Activated CD4-positive, alpha-beta T cell treated with anti-CD3 and anti-CD28 coated beads, Interleukin-2, amount 50 U/mL, for 4 hours (primary cell): ENCODE measurements at places on chromosomes 3 and 15.

GRCh38 chr15:71295603-71296314 is 180.5 kb downstream of the THSD4 start:
- DNase-seq, result no peak

- DNase-seq, result no peak
Measured at GRCh38 chr3:115961380-115961779, 338.1 kb downstream of the GAP43 start.

GRCh38 chr15:75049392-75049791 is 26.0 kb downstream of the PPCDC start:
- DNase-seq, result no peak

DNA sequence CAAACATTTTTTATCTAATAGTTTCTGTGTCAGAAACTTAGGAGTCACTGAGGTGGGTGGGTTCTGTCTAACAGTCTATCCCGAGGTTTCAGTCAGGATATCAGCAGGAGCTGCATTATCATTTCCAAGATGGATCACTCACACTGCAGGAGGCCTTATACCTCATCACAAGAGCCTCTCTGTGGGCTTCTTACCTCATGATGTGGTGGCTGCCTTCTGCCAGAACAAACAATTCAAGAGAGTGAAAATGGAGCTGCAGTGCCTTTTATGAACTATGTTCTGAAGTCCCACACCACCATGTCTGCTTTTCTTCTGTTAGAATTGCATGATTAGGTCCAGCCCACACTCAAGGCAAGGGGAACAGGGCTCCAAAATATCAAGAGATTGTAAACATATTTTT is 27.9 kb downstream of the RFX7 start:
- no peak for DNase-seq

GRCh38 chr3:117130222-117130621 is 420.6 kb downstream of the TUSC7 start:
- no peak for DNase-seq

DNA sequence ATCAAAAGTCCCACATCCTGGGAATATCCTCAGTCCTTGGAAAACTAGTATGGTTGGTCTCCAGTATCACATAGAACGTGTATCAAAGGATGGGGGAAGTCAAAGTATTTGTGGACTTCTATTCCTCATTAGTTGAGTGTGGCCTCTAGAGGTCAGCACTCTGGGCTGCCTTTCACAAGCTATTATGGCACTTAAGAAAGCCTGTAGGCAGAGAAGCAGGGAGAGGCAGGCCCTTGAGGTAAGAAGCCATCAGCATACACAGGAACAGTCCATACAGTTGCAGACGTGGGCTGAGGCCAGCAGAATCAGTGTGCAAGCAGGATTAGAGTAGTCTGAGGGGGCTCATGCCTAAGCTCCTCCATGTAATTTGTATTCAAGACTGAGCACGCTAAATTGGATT is 341.7 kb downstream of the CLSTN2 start:
- no peak for DNase-seq

- no peak for DNase-seq
Measured at GRCh38 chr15:41546851-41547786, 3.1 kb upstream of the RPAP1 start.

- DNase-seq, result peak; percentile 32
Measured at GRCh38 chr3:71584394-71585011, 975 bp upstream of the FOXP1 start.

GRCh38 chr15:55574096-55574495 is 14.0 kb downstream of the PYGO1 start:
- DNase-seq, result no peak

- no peak for DNase-seq
Measured at GRCh38 chr15:45417303-45417950, 39.1 kb upstream of the GATM start.

GRCh38 chr15:95561463-95561862 is 769.0 kb upstream of the NR2F2 start:
- DNase-seq, result no peak

DNA sequence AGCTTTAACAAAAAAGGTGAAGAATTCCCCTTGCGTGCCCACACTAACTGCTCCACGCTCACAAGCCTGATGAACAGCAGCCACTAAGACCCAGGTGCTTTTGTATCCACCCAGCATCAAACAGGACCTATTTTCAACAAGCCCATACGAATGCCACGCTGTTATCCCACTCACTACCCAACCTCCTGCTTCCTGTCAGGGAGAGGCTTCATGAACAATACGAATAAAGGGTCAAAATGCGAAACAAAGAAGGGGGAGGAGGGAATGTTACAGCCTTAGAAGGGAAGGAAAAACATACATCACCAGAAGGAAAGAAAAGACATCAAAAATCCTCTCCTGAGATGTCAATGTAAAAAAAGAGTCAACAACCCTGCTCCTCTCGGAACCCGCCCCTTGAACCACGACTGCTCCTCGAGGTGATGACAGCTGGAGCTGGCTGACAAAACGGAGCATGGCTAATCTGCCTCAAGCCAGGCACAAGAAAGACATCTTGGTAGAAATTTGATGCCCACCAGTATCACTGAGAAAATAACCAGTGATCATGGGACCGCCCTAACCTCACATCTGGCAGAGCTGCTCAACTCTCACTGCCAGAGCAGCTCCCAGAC is 9.7 kb downstream of the ERC2 start:
- DNase-seq, result no peak

DNA sequence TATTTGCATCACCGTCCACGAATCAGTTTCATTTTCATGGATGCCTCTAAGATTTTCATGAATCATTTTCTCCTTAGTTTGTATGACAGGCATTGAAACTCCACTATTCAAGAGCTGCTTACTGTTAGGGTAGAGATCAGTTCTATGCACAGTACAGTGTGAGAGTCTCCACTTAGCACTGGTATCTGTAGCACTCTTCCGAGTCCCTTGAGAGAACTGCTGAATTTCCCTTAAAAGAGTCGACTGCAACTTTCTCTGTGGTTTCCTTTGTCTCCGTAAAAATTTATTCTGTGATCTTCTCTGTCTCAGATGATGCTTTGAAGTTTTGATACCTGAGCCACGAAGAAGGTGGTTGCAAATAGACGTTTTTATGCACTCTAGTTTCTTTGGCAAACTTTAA is 14.8 kb downstream of the GTPBP8 start:
- no peak for DNase-seq

DNA sequence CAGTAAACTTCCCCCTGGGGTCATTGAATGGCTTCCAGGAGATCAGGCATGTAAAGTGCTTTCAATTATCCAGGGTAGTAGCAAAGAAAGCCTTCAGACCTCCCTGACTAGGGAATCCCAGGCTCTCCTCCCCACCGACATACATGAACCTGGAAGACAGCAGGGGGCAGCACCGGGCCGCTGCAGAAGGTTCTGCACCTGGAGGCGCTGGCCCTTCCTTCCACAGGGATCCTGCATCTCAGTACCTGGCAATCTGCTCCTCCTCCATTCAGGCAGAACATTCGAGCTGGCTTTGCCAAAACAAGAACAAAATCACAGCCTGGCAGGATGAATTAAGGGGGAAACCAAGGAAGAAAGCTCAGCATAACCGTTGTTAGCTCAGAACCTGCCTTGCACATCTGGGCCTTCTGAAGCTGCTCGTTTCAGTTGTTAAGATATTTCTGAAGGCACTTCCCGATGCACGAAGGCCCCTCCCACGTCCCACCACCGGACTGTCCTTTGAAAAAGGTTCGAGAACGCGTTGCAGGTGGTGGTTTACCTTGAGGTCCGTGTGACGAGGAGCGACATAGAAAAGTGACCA is 237.7 kb downstream of the SLCO3A1 start:
- no peak for DNase-seq

DNA sequence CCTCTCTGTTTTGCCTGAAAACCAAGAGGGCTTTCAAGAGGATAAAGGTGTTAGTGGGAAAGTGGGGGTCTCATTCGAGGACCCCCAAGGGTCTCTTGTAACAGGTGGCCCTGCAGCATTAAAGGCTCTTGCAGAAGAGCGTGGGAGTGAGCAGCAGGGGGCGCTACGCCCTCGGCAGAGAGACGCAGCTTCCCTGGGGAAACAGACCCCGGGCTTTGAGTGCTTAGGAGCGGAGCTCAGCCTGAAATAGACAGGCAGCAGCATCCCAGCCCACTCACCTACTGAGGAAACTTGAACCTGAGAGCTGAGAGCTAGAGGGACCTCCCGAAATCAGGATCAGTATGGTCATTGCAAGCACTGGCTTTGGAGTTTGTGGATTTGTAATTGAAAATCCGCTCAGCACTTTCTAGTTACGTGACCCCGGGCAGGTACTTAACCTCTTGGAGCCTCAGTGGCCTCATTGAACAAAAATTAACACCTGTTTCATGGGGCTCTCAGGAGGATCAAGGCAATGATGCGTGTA is 25.7 kb downstream of the RPLP1 start:
- peak; percentile 42 for DNase-seq
